ENCODE measurements at places on chromosomes 3 and 15.

DNA sequence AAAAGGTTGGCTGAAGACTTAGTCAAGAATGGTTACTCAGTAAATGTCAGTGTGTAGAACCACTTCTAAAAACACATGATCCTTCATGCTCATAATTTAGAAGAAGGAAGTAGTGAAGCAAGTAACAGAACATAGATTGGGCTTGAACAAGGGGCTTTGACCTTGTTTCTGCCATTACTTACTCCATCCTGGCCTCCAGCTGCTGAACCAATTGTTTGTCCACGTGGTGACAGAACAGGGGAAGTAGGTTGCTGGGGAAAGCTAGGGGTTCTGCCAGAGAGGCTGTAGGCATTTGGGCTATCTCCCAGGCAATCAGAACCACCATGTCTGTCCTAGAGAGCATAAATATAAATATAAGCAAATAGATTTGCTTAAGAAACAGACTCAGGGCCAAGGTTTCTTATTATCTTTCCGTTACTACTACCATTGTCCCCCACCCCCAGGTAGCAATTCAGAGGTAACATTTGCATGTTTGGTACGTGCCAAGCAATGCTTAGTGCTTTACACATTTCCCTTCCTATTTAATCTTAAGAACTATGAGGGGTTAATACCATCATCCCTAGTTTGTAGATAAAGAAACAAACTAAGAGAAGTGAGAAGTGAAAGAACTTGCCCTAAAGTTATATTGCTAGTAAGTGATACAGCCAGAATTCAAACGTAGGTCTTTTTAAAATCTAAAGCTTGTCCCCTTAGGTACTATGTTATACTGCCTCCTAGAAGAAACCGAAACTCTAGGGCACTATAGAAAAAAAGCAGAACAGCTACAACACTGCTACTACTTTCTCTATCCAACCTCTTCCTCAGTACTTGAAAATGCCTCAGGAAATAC, 3.0 kb upstream of the SPG11 start:
- DNase-seq, result no peak

- no peak for DNase-seq
Measured at GRCh38 chr3:23553353-23553752, 252.4 kb upstream of the UBE2E1 start.

DNA sequence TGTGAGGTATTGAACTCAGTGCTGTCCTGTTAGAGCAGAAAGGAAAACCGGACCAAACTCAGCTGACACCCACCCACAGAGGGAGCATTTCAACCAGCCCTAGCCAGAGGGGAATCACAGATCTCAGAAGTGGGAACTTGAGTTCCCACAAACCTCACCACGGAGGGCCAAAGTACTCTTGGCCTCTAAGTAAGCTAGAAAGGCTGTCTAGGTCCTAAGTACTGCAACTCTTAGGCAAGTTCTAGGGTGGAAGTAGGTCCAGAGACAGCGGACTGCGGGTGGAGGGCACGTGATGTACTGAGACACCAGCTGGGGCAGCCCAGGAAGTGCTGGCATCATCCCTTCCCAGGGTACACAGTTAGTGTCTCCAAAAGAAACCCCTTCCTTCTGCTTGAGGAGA, 34.1 kb downstream of the EOMES start:
- DNase-seq, result no peak

GRCh38 chr3:157447026-157447694, 10.5 kb downstream of the PTX3 start:
- DNase-seq, result no peak

DNA sequence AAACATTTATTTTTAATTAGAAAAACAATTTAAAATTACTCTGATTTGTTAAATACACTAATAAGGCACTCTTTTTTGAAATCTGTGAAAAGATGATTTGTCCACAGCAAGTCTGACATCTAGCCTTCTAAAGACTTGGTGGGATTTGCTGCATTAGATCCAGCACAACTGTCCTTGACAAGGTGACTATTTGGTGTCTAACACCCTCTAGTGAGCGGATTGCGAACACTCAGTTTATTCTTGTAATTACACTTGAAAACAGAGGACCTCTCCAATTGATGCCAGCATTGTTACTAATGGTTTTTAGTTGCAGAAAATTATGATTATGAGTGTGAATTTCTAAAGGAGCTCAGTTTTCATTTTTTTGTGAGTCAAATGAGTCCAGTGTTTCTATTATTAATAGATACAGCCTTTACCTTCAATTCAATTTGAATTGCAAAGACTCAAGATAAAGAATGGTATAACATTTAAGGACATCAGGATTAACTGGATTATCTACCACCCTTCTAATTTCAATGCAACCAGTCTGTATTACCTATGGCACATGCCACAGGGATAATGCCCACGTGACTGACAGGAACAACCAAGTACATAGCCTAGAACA, 29.7 kb upstream of the STRIT1 start:
- DNase-seq, result no peak

All from C1 segment of cervical spinal cord (tissue), 14 donors.